Activated T-cell treated with anti-CD3 and anti-CD28 coated beads, Interleukin-2, amount 50 U/mL, for 72 hours (primary cell): ENCODE measurements at places on chromosomes 11 and 22.

DNA sequence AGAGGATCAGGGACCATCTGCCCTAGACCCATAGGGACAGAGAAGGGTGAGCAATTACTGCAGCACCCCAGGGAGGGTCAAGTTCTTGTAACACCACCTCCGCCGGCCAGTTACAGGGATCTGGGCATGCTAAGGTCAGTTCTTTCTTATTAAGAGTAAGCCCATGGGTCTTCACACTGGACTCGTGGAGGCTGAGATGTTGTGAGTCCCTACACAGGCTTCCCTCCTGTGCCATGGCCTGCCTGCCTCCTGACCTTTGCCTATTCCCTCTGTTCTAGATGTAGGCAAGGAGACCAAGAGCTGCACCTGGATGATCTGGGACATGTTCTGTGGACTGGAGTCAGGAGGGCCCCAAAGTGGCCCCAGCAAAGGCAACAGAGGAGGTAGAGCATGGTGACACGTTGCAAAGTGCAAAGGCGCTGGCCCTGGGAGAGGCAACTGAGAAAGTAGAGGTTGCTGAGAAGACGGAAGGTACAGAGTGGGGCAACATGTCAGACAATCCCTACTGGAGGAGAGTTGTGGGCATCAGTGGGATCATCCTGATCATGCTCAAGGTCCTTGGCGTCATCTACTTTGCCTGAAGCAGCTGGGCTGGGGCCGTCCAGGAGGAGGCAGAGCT, 16.3 kb upstream of the GNAZ start:
- no peak overlapping the region for H3K4me3 ChIP-seq
- peaks cover 4% of the 10 kb centered on the region for H3K4me1 ChIP-seq
- no peaks in the 10 kb centered on the region for H3K36me3 ChIP-seq
- H3K27me3 ChIP-seq, result peaks cover 20% of the 10 kb centered on the region
- no peak overlapping the region for H3K27ac ChIP-seq

- H3K27ac ChIP-seq, result no peak overlapping the region
- H3K36me3 ChIP-seq, result no peaks in the 10 kb centered on the region
- DNase-seq, result no peak
- no peak overlapping the region for H3K4me3 ChIP-seq
These were observed 269.9 kb downstream of the TBC1D22A start for GRCh38 chr22:47032091-47032943.

- no peak for DNase-seq
- no peaks in the 10 kb centered on the region for H3K27me3 ChIP-seq
- no peak overlapping the region for H3K4me3 ChIP-seq
- no peaks in the 10 kb centered on the region for H3K4me1 ChIP-seq
- peak overlapping the region; percentile 87 for H3K27ac ChIP-seq
- no peaks in the 10 kb centered on the region for H3K36me3 ChIP-seq
These were observed 15.0 kb downstream of the ASPHD2 start for GRCh38 chr22:26443901-26444690.

- peak; percentile 10 for DNase-seq
- no peaks in the 10 kb centered on the region for H3K36me3 ChIP-seq
- peak overlapping the region; percentile 22 for H3K27ac ChIP-seq
- H3K27me3 ChIP-seq, result peaks cover 6% of the 10 kb centered on the region
These were observed 428.8 kb downstream of the DYNC2H1 start for GRCh38 chr11:103537904-103538502.

GRCh38 chr11:43518408-43519160, 159.9 kb downstream of the TTC17 start:
- no peak overlapping the region for H3K27ac ChIP-seq
- no peaks in the 10 kb centered on the region for H3K4me1 ChIP-seq
- DNase-seq, result no peak

DNA sequence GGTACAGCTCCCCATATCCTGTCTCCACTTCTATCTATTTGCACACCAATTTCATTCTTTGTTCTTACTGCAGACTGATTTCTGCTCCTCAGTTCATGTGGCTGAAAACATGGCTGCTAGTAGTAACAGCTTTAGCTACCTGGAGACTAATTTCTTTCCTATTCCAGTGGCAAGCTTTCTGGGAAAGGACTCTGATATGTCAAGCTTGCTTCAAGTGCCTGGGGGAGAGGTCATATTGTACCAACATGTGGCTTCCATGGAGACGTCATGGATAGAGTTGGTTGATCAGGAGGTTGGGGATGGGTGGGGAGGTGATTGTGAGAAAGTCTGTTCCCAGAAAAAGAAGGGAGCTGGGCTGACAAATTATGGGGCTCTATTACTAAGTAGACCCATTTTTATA, 44.9 kb downstream of the ADM start:
- H3K36me3 ChIP-seq, result no peaks in the 10 kb centered on the region
- H3K4me1 ChIP-seq, result no peaks in the 10 kb centered on the region
- no peak overlapping the region for H3K4me3 ChIP-seq
- H3K27ac ChIP-seq, result no peak overlapping the region
- no peak for DNase-seq

GRCh38 chr11:78647986-78648875, 73.6 kb upstream of the NARS2 start:
- peaks cover 51% of the 10 kb centered on the region for H3K4me1 ChIP-seq
- no peaks in the 10 kb centered on the region for H3K36me3 ChIP-seq
- no peaks in the 10 kb centered on the region for H3K27me3 ChIP-seq
- no peak overlapping the region for H3K4me3 ChIP-seq
- DNase-seq, result no peak

- no peak for DNase-seq
- no peak overlapping the region for H3K4me3 ChIP-seq
- no peaks in the 10 kb centered on the region for H3K4me1 ChIP-seq
- H3K27me3 ChIP-seq, result no peaks in the 10 kb centered on the region
These were observed 31.6 kb downstream of the SLC36A4 start for GRCh38 chr11:93166194-93166593.

- no peaks in the 10 kb centered on the region for H3K4me1 ChIP-seq
- H3K27ac ChIP-seq, result no peak overlapping the region
- no peak overlapping the region for H3K4me3 ChIP-seq
These were observed 33.2 kb upstream of the PAX6 start for GRCh38 chr11:31844351-31844750.

DNA sequence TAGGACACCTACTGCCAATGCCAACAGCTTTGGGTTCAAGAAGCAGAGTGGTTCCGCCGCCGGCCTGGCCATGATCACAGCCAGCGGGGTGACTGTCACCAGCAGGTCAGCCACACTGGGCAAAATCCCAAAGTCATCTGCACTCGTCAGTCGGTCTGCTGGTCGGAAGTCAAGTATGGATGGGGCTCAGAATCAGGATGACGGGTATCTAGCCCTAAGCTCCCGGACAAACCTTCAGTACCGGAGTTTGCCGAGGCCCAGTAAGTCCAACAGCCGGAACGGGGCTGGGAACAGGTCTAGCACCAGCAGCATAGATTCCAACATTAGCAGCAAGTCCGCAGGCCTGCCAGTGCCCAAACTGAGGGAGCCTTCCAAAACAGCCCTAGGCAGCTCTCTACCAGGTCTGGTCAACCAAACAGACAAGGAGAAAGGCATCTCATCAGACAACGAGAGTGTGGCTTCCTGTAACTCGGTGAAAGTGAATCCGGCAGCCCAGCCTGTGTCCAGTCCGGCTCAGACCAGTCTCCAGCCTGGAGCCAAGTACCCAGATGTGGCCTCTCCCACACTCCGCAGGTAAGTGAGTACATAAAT, 115.1 kb downstream of the DBX1 start:
- no peak overlapping the region for H3K27ac ChIP-seq
- H3K4me3 ChIP-seq, result no peak overlapping the region
- H3K4me1 ChIP-seq, result peaks cover 5% of the 10 kb centered on the region
- DNase-seq, result no peak
- peaks cover 27% of the 10 kb centered on the region for H3K27me3 ChIP-seq

DNA sequence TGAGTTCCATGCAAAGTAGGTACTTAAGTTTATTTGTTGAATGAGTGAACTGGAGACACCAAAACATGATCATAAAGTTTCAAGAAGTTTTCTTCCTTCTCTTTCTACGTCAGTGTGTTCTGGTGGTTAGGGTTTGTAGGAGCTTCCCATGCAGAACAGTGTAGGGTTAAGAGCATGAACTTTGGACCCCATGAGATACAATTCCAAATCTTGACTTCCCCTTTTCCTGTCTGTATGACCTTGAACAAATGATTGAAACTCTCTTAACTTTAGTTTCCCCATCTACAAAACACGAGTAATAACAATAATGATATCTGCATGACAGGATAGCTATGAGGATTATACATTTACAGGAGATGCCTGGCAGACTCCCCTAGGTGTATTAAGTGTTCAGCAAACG, 41.0 kb upstream of the TENM4 start:
- no peaks in the 10 kb centered on the region for H3K4me1 ChIP-seq
- H3K36me3 ChIP-seq, result no peaks in the 10 kb centered on the region
- no peak overlapping the region for H3K27ac ChIP-seq
- no peaks in the 10 kb centered on the region for H3K27me3 ChIP-seq

- H3K27ac ChIP-seq, result no peak overlapping the region
- H3K4me3 ChIP-seq, result no peak overlapping the region
- no peak for DNase-seq
- no peaks in the 10 kb centered on the region for H3K4me1 ChIP-seq
- peaks cover 5% of the 10 kb centered on the region for H3K27me3 ChIP-seq
These were observed 98.2 kb downstream of the LDLRAD3 start for GRCh38 chr11:36041988-36042611.

DNA sequence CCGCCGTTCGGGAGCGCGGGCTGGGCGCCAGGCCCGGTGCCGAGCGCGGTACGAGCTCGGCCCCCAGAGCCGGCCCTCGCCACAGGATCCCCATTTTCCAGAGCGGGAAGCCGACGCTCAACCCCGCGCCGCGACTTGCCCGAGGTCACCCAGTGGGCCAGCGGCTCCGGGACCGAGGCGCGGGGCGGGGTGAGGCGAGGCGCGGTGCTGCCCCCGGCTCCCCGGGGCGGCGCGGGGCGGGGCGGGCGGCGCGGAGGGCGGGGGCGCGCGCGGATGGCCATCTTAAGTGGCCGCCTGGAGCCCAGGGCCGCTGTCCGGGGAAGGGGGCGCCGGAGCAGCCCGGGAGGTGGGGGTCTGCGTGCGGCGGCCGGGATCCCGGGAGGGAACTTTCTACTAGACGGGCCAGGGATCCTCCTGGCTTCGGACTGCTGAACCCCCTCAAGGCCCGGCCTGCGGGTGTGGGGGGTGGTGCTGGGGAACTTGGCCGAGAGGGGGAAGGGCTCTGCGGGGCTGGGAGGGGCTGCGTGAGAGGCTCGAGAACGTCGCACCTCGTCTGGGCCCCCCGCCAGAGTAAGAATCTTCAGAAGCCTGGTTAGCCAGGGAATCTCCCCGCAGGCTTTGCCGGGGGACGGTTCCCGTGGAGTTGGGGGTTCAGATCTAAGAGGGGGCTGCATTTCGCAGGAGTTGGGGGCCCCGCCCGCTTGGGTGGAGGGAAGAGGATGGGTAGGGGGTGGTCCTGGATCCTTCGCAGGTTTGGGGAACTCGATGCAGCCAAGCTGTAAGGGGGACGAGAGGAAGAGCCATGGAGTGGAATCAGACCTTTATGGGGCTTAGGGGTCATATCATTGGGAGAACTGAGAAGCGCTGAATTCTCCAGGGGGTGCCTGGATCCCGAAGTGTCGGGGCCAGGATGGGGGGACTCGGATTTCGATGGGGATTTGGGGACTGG, 678 bp upstream of the INPPL1 start:
- H3K4me1 ChIP-seq, result peaks cover 24% of the 10 kb centered on the region
- H3K27me3 ChIP-seq, result no peaks in the 10 kb centered on the region
- H3K27ac ChIP-seq, result peak overlapping the region; percentile 92
- peak; percentile 85 for DNase-seq
- peaks cover 7% of the 10 kb centered on the region for H3K36me3 ChIP-seq

DNA sequence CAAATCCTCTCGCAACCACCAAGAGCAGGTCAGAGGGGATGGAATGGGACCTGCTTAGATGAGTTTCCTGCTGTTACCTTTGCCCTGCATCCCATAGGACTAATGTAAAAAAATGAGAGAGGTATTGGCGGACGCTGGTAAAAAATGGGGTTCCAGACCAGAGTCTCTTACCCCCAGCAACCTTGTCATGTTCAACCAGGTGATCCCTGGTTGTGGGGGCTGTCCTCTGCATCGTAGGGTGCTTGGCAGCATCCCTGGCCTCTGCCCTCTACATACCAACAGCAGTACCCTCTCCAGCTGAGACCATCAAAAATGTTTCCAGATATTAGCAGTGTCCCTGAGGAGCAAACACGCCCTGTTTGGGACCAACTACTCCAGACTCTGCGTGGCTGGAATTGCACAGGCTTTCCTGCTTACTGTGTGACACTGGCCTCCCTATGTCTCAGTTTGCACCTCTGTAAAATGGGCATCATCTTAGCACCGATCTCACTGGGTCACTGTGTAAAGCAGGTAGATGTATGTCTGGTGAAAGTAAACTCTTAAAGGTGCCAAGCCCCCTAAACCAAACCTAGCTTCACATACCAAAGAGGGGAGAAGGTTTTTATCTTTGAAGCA, 1.5 kb downstream of the APOL6 start:
- H3K36me3 ChIP-seq, result peaks cover 18% of the 10 kb centered on the region
- peak overlapping the region; percentile 100 for H3K27ac ChIP-seq
- H3K27me3 ChIP-seq, result no peaks in the 10 kb centered on the region
- H3K4me1 ChIP-seq, result peaks cover 55% of the 10 kb centered on the region
- no peak for DNase-seq

- no peaks in the 10 kb centered on the region for H3K36me3 ChIP-seq
- no peak for DNase-seq
- no peak overlapping the region for H3K4me3 ChIP-seq
These were observed 135.1 kb downstream of the UVRAG start for GRCh38 chr11:75950141-75950540.
